Esophagus squamous epithelium (tissue), 5 donors: ENCODE measurements at places on chromosomes 16 and 17.

- DNase-seq, result no peak
These were observed 29.4 kb downstream of the NARF start for GRCh38 chr17:82487910-82488309.

GRCh38 chr16:84379008-84379708, 10.8 kb downstream of the ATP2C2 start:
- DNase-seq, result no peak

GRCh38 chr17:59756236-59756818, 48.9 kb downstream of the VMP1 start:
- DNase-seq, result no peak

DNA sequence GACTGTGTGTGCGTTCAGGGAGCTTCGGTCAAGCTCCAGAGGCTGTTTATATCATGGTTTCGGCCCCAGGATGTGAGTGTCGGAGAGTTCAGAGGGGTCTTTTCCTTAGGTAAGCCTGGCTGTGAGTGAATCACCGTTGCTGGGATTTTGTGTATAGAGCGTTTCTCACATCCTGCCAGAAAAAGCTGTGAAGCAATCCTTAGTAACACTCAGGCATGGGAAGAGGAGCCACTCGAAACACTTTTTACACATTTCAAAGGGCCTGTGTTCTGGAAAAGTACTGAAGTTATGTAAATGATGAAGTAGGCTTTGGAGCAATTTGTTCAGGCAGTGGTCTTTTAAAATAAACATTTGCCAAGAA, 662 bp downstream of the PGS1 start:
- DNase-seq, result no peak

DNA sequence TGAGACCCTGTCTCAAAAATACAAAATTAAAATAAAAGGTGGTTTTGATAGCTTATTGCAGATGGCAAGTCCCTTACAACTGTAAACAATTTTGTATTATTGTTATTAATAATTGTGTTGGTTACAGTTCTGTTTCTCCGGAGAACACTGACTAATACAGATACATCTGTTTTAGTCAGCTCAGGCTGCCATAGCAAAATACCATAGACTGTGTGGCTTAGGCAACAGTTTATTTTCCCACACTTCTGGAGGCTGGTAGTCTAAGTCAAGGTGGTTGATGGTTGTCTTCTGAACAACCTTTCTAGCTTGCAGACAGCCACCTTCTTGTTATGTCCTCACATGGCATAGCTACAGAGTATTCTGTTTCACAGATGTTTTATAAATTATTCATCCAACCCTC, 14.2 kb upstream of the IL21R start:
- no peak for DNase-seq

GRCh38 chr16:60204181-60204580, 1470.1 kb upstream of the GOT2 start:
- DNase-seq, result no peak

GRCh38 chr17:71649941-71650350, 470.9 kb upstream of the SOX9 start:
- no peak for DNase-seq

GRCh38 chr16:72013389-72013788, 4.8 kb downstream of the DHODH start:
- DNase-seq, result no peak

GRCh38 chr16:15966836-15967546, 17.6 kb downstream of the ABCC1 start:
- no peak for DNase-seq

GRCh38 chr16:56357765-56358322, 67.5 kb downstream of the AMFR start:
- no peak for DNase-seq

GRCh38 chr16:49523435-49524159, 150.0 kb downstream of the C16orf78 start:
- no peak for DNase-seq

DNA sequence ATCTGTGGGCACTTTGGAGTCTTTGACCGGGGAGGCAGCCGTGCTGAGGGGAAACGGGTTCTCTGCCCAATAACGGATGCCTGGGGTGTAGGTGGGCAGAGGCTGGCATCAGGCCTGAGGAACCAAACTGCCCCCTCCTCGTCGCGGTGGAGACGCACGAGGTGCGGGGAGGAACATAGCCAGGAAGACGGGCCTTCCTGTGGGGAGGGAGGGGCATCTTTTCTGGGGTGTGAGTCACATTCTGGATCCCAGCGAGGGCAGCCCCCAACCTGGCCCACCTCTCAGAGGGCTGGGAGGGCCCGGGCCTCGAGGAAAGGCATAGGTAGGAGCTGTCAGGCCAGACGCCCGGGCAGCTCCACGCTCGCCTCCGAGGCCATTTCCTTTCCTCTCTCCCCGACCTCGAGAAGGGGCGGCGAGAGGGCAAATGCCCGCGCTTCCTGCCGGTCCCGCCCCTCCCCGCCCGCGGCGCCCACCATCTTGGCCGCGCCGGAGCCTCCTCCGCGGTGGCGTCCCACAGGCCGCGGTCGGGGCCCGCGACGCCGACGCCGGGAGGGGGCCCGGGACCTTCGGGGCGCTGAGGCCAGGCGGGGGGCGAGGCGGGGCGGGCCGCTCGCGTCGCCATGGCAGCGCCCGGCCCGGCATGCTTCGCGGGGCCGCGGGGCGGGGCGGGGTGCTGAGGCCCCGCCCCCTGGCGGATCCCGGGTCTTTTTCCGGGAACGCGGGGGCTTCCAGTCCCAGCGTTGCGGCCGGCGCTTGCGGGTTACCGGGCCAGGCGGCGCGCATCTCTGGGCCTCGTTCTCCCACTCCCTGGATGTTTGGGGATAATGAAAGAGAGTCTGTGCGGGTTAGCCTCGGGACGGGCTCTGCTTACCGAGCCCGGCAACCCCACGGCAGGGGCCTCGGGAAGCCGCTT, 13.2 kb downstream of the RAI1 start:
- DNase-seq, result no peak

DNA sequence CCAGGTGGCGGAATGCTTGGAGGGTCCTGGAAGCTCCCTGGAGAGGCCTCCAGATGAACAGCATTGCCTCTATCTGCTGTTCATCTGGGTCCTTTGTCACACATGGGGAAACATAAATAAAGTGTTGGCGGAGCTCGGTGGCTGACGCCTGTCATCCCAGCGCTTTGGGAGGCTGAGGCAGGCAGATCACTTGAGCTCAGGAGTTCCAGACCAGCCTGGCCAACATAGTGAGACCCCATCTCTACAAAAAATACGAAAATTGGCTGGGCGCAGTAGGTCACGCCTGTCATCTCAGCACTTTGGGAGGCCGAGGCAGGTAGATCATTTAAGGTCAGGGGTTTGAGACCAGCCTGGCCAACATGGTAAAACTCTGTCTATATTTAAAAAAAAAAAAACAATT, 2.2 kb downstream of the MYADML2 start:
- no peak for DNase-seq

DNA sequence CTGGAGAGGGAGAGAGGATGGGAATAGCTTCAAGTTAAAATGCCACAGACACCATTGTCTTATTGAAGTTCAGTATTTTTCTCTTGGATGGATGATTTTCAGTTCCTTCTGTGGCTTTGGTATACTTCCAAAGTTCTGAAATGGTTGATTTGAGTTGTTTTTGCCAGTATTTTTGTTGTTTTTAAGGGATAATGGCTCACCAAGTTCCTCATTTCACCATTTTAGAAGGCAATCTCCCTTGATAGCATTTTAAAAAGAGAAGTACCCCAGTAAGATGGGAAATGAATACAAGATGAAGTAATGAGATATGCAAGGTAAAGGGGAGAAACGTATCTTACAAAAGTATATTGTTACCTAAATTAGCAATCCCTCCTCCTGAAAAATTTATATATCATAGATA, 18.5 kb upstream of the SPDYE4 start:
- no peak for DNase-seq

GRCh38 chr17:72611172-72611571, 481.3 kb downstream of the SLC39A11 start:
- DNase-seq, result no peak

- no peak for DNase-seq
These were observed 47.8 kb upstream of the BCO1 start for GRCh38 chr16:81190667-81191066.

DNA sequence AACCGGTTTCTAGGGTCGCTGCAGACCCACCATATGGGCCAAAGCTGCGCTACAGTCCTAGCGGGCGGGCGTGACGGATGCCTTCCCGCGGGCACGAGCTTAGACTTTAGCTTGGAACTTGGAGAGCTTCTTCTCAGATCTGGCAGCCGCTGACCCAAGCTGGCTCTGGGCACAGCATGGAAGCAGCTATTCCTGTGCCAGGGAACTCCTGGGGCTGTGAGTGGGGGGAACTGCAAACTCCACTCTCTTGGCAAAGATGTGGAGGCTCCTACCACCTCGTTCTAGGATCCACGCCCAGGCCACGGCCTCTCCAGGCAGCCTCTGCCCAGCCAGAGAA, 8.8 kb downstream of the FAAP100 start:
- no peak for DNase-seq

GRCh38 chr16:82713778-82714177, 87.0 kb downstream of the CDH13 start:
- no peak for DNase-seq

- no peak for DNase-seq
These were observed 10.8 kb downstream of the KCTD5 start for GRCh38 chr16:2692948-2693651.

GRCh38 chr17:81482673-81483072, 29.9 kb downstream of the ACTG1 start:
- DNase-seq, result no peak

- DNase-seq, result no peak
These were observed 32.3 kb upstream of the ALKBH5 start for GRCh38 chr17:18151290-18151689.

DNA sequence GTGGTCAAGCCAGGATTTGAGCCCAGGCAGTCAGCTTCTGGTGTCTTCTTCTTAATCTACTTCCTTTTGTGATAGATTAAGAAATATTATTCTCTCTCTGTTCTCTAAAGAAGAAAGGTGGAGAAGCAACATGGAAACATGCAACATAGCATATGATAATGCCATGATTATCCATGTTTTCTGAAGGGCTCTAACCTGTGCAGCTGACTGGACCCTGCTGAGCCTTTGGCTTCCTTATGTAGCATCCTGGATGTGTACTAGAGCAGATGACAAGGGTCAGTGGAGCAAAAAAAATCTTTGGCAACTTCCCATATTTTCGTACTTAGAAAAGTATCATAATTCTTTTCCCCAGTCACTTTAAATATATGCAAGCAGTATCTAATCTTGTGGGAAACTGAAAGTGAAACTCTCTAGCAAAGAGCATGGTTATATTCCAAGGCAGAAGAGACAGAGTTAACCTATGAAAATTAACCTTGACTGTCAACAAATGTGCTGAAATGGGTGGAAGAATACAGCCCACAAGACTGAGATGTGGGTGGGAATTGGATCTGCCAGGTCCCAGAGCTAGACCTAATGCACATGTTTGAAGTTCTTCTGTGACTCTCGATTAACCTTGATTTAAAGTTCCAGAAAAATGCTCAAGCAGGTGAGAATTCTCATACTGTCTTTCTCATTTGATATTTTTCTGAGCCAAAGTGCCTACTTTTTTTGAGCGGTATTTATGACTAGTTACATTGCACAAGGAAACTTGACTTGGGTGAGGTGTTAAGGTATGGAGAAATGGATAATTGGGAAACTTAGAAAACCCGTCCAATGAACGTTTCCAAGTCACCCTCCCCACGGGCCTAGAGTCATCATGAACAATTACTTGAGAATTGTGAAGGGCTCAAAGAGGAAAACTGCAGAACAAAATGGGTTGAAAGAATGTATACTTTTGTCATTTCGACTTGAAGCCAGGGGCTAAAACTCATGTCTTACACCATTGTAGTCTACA, 248.6 kb downstream of the FTO start:
- DNase-seq, result no peak

DNA sequence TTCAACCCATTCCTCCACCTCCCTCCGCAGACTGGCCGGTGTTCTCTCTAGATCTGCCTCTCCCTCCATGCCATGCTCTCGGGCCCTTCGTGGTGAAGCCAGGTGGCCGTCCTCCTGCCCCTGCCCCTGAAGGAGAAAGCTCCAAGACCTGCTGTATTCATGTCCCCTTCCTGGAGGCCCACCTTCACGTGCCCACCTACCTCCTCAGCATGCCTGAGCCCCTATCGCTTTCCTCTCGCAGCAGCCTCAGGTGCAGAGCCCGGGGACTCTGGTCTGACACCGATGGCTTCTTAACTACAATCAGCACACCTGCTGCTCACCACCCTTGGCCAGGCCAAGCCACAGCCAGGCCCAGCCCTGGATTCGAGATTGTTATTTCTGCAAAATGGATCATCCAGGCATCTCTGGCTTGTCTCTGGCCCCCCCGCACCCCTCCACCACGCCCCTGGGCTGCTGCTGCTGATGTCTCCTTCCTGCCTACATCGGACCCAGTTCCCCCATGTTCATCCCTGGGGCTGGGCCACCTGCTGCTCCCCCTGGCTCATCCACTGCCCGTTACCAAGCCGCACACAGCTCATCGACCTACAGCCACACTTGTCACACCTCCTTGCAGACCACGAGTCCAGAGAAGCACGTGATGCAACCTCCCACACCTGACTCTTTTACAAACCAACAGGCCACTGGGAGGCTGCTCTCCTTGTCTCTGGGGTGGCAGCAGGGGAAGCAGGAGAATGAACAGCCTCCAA, 32.5 kb upstream of the TNFRSF13B start:
- DNase-seq, result no peak

DNA sequence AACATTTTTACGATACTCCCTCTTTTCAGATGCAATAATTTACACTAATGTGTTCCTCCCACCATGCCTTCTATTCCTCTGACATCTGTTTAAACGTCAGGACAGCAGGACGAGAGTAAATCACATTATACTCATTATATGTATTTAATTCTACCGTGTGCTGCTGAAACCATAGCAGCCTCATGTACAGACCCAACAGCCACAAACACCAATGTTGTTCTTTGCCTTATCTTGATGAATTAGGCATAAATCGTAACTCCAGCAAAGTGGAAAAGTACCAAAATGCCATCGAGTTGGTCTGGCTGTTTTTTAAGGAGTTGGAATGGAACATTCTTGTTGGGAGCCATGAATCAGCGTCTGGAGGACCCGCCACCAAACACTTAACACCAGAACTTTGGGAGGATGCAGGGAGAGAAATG, 82.9 kb upstream of the FOXF1 start:
- no peak for DNase-seq

GRCh38 chr17:8680466-8681169, 50.1 kb upstream of the MYH10 start:
- no peak for DNase-seq

DNA sequence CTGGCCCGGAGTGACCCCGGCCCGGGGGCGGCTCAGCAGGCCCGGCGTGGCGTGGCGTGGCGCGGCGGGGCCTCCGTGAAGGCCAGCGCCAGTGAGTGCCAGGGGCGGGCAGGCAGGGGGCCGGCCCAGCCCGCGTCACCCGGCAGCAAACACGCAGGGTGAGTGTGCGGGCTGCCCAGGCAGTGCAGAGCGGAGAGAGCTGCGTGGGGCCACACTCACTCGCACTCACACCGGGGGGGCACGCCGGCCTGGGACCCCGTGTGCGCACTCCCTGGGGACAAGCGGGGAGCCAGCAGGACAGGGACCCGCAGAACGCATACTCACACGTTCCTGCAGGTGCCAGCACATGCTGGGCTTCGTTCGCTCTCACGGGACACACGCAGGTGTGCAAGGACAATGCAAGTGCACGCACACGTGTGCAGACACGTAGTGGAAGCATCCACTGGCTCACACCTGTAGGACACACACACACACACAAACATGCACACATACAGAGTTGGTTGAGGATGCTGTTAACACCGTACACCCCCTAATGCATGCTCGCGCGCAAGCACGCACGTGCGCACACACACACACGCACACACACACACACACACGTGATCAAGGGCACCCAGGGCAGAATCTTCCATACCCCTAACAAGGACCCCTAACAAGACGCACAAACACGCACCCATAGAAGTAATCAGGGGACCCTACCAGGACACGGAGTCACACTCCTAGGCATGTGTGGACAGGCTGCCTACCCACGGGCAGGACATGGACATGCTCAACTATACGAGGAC, 7.7 kb downstream of the USP6 start:
- DNase-seq, result no peak
